ENCODE measurements at places on chromosomes 6 and 20. TPM values are rescaled to one million over a fixed set of nuclear protein-coding genes. Genes with fewer than 3 reads are reported as not detected.

Gene ZNF343
- total RNA-seq = 6.5 TPM

Gene ARG1
- not detected for total RNA-seq

Gene MAFB
- total RNA-seq = 8.0 TPM

Gene NRN1
- 28.1 TPM for total RNA-seq

Gene SLC17A2
- total RNA-seq = not detected

Gene MAS1
- not detected for total RNA-seq

Gene FILIP1
- total RNA-seq = 3.8 TPM

Data from dermis microvascular lymphatic vessel endothelial cell (primary cell).